ENCODE measurements at places on chromosomes 2 and 18.

DNA sequence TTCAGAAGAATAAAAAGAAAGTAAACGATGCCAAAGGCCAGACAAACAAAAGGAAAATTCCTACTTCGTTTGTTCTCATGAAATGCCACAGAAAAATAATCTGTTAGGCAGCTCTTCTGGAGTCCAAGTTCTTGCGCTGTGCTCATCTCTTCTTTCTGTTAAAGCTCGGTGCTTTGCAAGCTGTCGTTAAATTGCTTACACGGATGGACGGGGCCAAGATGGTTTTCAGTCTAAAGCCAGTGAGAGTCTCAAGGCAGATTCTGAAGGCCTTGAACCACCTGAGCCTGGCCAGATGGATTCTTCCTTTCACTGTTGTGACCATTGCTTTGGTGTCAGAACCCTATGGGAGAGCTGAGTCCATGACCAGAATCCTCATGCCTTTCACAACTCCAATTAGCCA, 97.6 kb upstream of the RMDN2 start:
- H3K4me1 ChIP-seq, result peaks cover 14% of the 10 kb centered on the region
- H3K27ac ChIP-seq, result no peak overlapping the region
- no peak for DNase-seq
- no peaks in the 10 kb centered on the region for H3K36me3 ChIP-seq
- no peaks in the 10 kb centered on the region for H3K27me3 ChIP-seq

GRCh38 chr2:189147361-189147760, 32.2 kb downstream of the COL5A2 start:
- H3K36me3 ChIP-seq, result no peaks in the 10 kb centered on the region
- H3K27me3 ChIP-seq, result no peaks in the 10 kb centered on the region
- no peaks in the 10 kb centered on the region for H3K4me1 ChIP-seq
- DNase-seq, result no peak

DNA sequence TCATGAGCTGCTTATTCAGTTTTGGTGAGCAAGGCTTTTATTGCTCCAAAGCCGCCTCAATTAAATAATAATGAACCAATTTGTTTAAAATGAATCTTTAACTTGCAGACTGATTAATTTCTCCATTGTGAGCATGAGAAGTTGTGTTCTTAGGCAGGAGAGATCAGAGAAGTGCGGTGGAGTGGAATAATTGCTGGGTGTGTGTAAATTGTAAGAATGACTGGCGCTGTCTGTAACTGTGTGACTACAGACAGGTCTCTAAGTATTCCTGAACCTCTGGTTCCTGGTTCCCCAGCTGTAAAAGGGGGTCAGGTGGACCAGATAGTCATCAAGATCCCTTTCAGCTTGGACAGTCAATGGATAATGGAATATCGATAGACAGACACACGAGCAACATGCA, 98.0 kb upstream of the EFEMP1 start:
- H3K36me3 ChIP-seq, result no peaks in the 10 kb centered on the region
- no peaks in the 10 kb centered on the region for H3K27me3 ChIP-seq
- H3K27ac ChIP-seq, result no peak overlapping the region
- no peak for DNase-seq

DNA sequence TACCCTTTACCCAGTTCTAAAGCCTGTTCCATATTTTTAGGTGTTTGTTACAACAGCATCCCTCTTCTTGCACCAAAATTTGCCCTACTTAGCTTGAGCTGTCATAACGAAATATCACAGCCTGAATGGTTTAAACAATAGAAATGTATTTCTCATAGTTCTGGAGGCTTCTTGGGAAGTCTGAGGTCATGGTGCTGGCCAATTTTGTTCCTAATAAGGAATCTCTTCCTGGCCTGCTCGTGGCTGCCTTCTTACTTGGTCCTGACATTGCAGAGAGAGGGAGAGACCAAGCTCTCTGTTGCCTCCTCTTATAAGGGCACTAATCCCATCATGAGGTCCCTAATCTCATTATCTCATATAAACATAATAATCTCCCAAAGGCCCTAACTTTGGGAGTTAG, 267.8 kb downstream of the PID1 start:
- no peak for DNase-seq

- H3K36me3 ChIP-seq, result no peaks in the 10 kb centered on the region
- no peak overlapping the region for H3K4me3 ChIP-seq
- no peak for DNase-seq
- no peak overlapping the region for H3K27ac ChIP-seq
- H3K4me1 ChIP-seq, result no peaks in the 10 kb centered on the region
Observed at GRCh38 chr18:57533868-57534510, 52.5 kb downstream of the FECH start.
